GM23248 (cell line): ENCODE measurements at places on chromosomes 6 and 20. TPM values are rescaled to one million over a fixed set of nuclear protein-coding genes. Genes with fewer than 3 reads are reported as not detected.

DNA sequence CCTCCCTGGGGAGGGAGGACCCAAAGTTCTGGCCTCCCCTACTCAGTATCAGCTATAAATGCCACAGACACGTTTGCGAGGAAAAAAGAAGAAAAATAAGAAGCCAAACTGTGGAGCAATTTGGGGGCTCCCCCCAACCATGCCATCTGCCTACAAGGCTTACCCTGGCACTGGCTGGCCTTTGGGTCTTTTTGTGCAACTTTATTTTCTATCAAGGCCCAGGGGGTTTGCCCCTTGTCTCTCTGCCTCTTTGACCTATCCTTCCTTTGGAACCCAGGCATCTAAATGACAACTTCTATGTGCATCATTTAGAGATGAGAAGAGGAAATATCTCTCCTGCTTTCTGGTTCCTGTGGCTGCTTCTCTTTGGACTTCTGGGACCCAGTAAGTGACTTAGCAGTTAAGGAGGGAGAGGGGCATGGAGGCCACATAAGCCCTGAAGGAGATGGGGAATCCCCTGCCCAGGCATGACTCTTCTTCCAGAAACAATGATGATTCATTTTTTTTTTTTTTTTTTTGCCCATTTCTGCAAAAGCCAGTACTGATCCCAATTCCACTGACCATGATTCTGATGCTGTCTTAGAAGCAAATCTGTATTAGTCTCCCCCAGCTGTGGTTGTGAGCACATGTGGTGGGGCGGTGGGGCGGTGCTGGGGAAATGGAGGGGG is at the start of gene MUC22:
MUC22 (plus strand) TSS at position 82 of the 668 bp plus-strand sequence; CDS start at position 315, 233 bp downstream.
- peak; percentile 51 for DNase-seq
- no peaks in the 10 kb centered on the region for H3K4me1 ChIP-seq

DNA sequence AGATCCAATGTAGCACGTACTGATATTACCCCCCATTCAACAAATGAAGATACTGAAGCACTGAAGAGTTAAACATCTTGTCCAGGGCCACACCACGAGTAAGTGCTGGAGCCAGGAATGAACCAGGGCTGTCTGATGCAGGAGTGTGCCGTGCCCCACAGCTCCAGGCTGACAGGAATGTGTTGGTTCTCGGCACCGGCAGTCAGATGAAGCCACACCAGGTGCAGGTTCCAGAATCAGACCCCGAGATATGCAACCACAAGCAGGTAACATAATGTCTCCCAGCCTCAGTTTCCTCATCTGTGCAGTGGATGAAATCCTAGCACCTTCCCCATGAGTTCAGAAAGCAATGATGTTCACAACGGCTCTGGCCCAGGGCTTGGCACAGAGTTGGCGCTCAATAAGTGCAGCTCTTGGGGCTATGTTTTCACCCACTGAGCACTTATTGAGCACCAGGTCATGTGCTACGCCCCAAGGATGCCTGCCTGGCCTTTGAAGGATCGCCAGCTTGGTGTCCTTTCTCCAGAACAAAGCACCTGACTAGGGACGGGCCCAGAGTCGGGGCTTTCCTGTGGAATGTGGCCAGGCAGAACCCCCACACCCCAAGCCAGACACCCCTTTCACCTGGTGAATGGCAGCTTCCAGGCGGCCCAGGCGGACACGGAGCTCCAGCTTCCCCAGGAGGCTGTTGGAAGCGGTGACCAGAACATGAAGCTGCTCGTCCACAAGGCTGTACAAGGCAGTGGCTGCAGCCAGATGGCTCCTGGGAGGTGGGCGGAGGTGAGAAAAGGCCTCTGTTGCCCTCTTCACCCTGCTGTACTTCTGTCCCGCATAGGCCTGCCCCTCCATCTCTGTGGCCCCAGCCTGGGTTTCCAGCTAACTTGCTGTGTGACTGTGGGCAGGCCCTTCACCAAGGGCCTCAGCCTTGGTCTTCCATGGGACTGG is 41.3 kb downstream of the KIAA1755 start:
- H3K4me3 ChIP-seq: no peak overlapping the region
- no peaks in the 10 kb centered on the region for H3K36me3 ChIP-seq
- no peaks in the 10 kb centered on the region for H3K27me3 ChIP-seq
- DNase-seq: no peak
- peaks cover 25% of the 10 kb centered on the region for H3K4me1 ChIP-seq

- no peaks in the 10 kb centered on the region for H3K36me3 ChIP-seq
- H3K27me3 ChIP-seq: no peaks in the 10 kb centered on the region
- H3K4me3 ChIP-seq: peak overlapping the region; percentile 42
- DNase-seq: peak; percentile 90
- peaks cover 13% of the 10 kb centered on the region for H3K4me1 ChIP-seq
- H3K27ac ChIP-seq: peak overlapping the region; percentile 73
Measured at GRCh38 chr20:47453167-47453782, 48.4 kb upstream of the NCOA3 start.

GRCh38 chr6:105821027-105821426 is 265.1 kb upstream of the PRDM1 start:
- H3K4me3 ChIP-seq: no peak overlapping the region
- H3K4me1 ChIP-seq: peaks cover 13% of the 10 kb centered on the region
- DNase-seq: no peak
- no peaks in the 10 kb centered on the region for H3K36me3 ChIP-seq

- peaks cover 21% of the 10 kb centered on the region for H3K4me1 ChIP-seq
- peaks cover 19% of the 10 kb centered on the region; the same call in 1 of the 2 replicates for H3K36me3 ChIP-seq
Measured at GRCh38 chr20:49818816-49819215, 6.2 kb downstream of the SLC9A8 start.

DNA sequence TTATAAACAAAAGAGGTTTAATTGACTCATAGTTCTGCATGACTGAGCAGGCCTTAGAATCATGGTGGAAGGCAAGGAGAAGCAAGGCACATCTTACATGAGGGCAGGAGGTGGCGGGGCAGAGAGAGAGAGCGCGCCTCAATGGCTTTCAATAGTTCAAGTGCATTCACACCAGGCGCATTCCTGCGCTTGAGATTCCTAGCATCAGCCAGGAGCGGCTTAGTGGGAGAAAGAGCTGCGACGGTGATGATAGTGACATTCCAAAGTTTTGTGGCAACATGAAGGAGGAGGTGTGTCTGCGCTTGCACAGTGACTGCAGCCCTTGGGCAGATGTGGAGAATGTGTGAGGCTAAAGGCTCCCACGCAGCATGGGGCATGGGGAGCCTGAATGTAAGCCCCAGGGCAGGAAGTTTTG is 25.0 kb upstream of the EMILIN3 start:
- H3K27me3 ChIP-seq: no peaks in the 10 kb centered on the region
- H3K4me1 ChIP-seq: no peaks in the 10 kb centered on the region
- H3K4me3 ChIP-seq: no peak overlapping the region
- no peak for DNase-seq

DNA sequence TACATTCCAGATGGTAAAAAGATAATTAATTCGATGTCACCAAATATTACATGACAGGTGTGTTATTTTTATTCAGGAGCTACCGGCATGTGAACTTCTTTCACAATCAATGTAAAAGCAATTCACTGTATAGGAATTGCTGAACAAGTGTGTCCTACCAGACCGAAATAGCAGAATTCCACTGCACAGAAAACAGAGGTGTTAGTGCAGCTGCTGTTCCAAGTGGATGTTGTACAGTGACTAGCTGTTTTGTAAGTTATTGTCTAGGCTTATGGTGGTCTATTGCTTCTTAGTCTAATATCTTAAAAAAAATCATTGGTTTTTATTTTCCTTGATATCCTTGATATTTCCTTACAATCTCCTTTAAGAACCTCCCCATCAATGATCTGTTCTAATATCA is 107.4 kb downstream of the COL19A1 start:
- H3K27ac ChIP-seq: no peak overlapping the region
- no peak overlapping the region for H3K4me3 ChIP-seq
- no peak for DNase-seq
- no peaks in the 10 kb centered on the region for H3K27me3 ChIP-seq
- H3K36me3 ChIP-seq: no peaks in the 10 kb centered on the region
- H3K4me1 ChIP-seq: no peaks in the 10 kb centered on the region

GRCh38 chr6:3297006-3297405 is 38.3 kb downstream of the PSMG4 start:
- DNase-seq: no peak
- no peaks in the 10 kb centered on the region for H3K27me3 ChIP-seq
- no peak overlapping the region for H3K27ac ChIP-seq
- H3K36me3 ChIP-seq: no peaks in the 10 kb centered on the region
- no peak overlapping the region for H3K4me3 ChIP-seq

- DNase-seq: peak; percentile 16
- H3K4me1 ChIP-seq: no peaks in the 10 kb centered on the region
- H3K27ac ChIP-seq: no peak overlapping the region
- H3K27me3 ChIP-seq: no peaks in the 10 kb centered on the region
- no peak overlapping the region for H3K4me3 ChIP-seq
Measured at GRCh38 chr6:81962198-81962597, 209.7 kb upstream of the TENT5A start.

DNA sequence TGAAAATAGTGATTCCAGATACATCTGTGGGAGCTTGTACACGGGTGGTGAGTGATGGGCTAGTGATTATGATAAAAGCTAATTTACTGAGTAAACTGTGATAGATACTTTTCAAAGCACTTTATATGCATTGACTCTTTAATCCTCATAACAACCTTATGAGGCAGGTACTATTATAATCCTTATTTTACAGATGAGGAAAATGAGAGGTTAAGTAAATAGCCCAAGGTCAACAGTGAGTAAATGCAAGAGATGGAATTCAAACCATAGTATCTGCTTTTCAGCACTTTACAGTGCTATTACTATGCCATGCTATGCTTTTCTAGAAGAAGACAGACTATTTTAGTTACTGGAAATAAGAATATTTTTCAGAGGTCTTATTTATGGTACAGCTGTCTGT is 320.9 kb upstream of the CITED2 start:
- no peaks in the 10 kb centered on the region for H3K36me3 ChIP-seq
- H3K4me3 ChIP-seq: no peak overlapping the region
- H3K27me3 ChIP-seq: no peaks in the 10 kb centered on the region
- peaks cover 14% of the 10 kb centered on the region for H3K4me1 ChIP-seq

BPI gene
- total RNA-seq: not detected in 2 replicates

GGTLC1 gene
- not detected in 2 replicates for total RNA-seq
